ENCODE measurements at places on chromosomes 5 and 9.

DNA sequence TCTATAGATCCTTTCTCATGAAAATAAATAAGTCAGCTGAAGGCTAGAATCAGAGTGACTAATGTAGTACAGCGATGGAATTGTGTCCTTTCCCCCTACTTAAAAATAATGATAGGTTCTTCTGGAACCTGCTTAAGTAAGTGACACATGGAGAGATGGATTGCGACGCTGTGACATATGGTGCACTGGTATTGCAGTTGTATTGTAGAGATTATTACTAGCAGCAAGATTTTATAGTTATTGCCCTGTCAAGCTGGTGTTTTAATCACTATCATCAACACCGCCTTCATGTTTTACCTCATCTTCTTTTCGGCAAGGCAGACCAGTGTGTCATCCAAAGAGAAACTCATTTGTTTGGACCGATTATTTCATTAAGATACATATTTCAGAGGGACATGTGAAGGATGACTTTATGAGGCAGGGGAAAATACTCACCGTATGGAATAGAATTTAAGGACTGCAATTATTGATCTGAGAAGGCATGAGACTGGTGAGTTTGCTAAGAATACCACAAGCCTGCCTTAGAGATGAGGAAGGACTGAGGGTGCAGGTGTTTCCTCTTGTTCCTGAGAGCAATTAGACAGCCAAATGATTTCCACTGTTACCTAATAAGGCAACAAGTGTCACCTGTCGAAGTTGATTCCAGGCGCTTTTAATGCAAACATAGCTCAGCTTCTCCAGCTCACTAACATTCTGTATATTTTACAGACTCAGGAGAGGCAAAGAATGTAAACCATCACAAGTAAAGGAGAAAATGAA is 1855.5 kb downstream of the MAT2B start:
- DNase-seq: no peak

DNA sequence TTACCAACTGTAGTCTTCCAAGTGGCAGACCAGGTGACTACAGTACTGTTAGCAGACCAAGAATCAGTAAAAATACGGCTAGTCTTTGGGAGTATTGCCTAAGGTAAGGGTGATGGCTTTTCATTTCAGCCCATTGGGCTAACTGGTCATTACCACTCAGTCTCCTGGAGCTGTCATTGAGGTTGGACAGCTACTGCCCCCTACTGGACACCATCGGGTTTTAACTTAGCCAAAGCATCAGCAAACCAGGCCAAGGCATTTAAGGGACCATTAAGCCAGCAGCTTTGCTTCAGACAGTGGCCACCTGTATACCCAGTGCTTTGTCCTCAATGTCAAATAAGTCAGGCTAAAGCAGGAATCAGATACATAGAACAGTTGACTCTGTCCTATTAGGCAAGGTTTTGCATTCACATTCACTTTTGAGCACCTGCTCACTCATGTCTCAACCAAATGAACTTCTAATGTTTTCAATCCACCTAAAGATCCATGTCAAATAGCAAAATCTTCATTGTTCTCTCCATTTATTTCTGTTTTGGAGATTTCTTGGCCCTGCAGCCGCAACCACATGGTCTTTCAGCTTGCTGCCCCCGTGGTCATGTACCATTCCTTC is 117.2 kb downstream of the INVS start:
- no peak for DNase-seq

DNA sequence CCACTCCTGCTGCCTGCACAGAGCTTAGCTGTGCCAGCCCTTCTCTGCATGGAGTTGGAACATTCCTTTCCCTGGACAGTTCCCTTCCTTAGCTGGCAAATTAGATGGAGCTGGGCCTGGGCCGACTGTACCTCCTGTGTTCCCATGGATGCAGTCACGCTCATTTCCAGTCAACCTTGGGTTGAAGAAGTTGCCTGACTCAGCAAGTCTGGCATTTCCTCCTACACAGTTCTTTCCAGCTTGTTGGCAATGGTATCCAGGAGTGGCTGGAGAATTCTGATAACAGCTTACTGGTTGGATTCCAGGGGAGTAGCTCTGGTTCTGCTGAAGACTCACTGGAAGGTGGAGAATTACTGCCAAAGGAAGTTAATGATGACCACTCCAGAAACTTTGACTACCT is 9.2 kb upstream of the TAF1L start:
- no peak for DNase-seq

DNA sequence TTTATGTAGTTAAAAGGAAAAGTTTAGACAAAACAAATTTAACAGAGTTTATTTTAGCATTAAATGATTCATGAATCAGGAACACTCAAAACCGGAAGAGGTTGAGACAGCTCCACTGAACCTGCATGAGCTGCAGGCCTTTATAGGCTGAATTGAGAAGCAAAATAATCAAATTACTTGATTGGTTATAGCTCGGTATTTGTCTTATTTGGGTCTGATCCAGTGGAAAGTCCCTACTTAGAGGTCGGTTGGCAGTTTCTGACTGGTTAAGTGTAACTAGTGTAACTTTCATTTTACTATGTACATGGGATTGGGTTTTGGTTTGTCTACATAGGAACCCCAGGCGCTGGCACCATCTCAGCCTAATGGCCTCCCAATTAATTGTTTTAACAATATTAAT is 74.1 kb upstream of the PIK3R1 start:
- DNase-seq: no peak

DNA sequence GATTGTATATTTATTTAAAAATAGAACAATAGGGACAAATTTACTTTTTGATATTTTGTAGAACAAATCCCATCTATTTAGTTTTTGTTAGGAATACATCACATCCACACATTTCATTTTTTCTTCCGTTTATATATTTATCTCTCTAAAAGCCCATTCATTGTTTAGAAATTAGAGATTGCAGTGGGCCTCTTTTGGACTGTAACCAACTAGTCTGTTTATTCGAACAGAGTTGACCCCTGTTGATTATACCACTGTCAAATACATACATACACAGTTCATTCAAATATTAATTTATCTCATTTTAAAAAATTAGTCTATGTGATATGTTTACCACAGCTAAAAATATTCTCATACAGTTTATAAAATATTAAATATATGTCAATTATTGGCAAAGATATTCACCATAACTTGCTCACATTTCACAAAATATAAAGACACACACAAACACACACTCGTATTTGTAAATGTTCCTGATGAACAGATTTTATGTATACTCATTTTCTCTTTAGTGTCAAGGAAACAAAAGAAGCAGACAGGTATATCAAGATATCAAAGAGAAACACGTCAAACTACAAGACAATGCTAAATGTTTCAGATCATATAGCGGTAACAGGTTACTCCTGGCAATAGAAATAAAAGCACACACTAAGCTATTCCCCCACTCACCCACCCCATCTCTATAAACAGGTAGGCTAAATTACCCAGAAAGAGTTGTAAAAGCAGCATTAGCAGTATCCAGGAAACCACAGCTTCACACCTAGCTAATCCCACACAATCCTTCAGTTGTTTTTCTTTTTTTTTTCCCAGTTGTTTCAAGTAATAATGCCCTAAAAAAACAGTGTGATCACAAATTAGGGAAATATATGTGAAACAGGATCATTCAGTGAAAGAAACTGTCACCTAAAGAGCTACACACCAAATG is 283.9 kb downstream of the ADAMTS6 start:
- DNase-seq: no peak

- no peak for DNase-seq
These were observed 76.7 kb upstream of the CHD1 start for GRCh38 chr5:99005506-99005905.

DNA sequence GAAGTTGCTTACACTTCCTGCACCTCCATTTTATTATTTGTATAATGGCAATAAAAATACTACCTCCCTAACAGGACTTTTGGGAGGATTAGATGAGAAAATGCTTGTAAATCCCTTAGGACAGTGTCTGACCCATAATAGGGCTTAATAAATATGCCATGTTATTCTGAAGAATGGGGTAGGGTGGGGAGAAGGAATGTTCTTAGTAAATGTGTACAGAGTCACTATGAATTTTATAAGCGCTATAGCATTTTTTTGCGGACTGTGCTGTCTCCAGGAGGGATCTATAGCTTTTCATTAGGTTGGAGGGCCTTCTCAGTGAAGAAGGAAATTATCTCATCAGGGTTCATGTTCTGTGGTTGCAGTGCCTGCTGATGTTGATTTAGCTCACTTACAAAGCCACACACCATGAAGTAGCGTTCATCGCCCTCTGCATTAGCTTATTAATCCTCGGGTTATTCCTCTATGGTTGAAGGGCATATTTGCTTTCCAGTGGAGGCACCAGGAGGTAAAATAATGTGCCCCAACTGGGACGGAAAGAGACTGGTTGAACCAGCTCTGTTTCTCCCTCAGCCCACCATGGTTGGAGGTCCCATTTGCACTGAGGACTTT is 497.1 kb downstream of the ARHGEF28 start:
- no peak for DNase-seq

GRCh38 chr5:15131909-15132308 is 260.3 kb upstream of the ANKH start:
- DNase-seq: no peak

DNA sequence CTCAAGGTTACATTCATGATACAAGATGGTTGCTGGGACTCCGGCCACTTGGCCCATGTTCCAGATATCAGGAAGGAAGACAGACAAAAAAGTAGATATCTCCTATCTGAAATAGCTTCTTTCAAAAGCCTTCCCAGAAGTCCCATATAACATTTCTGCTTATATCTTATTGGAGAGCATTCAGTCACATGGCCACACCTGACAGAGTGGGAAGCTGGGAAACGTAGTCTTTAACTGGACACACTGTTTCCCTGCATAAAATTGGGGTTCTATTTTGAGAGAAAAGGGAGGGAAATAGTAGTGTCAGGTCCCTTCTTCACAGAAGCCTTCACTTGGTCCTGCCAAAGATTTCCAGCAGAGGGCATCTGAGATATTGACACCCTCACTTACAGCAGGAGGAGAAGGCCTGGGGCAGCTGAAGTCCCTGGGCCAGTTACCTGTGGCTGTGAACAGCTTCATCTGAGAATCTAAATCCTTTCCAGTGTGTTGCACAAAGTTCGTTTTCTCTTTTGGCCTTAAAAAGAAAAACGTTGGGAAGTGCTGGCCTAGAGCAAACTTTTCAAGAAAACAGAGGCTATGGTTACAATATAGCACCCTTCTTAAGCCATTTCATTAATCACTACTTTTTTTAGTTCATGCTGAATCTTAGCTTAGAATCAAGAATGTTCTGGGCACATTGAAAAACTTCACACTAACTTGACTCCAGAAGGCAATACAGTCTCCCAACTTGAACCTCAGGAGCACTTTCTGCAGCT is 33.5 kb downstream of the SPEF2 start:
- DNase-seq: no peak

GRCh38 chr5:127696683-127697082 is 6.5 kb upstream of the CCDC192 start:
- no peak for DNase-seq

DNA sequence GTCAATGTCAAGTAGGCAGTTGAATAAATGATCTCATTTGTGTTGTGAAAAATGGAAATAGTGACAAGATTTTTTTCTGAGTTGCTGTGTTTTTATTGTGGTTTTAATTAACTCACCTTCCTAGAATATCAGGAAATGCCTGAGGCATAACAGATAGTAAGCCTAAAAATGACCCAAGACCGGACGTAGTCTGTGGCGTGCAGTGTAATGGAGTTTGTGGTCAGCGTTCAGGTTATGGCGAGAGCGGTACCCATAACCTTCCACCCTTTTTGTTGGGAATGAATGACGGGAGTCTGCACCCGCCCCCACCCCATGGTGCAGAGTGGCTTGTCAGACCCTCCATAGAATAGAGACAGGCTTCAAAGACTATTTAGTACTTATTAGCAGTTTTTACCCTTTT is 119.3 kb downstream of the GALNT10 start:
- no peak for DNase-seq

DNA sequence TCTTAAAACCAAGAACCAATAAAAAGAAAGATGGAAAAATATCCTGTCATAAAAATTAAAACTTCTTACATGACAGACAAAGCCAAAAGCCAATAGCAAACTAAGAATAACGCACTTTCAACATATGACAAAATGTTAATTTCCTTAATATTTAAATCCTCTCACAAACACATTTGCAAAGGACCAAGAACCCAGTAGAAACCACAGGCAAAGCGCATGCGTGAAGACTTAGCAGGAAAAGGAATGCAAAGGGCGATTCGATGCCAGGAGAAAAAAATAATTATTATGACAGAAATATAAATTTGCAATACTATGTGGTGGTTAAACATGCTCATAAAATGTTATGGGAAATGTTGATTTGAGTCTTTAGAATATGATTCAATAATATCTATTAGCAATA is 39.9 kb upstream of the OLFM1 start:
- no peak for DNase-seq

Data from left hindlimb (tissue), 1 donor.